Suppressor macrophage treated with lipopolysaccharide for 1 hour (primary cell): ENCODE measurements at places on chromosomes 2 and 18.

- peak; percentile 86 for DNase-seq
Measured at GRCh38 chr2:29480426-29480825, 365.2 kb downstream of the CLIP4 start.

DNA sequence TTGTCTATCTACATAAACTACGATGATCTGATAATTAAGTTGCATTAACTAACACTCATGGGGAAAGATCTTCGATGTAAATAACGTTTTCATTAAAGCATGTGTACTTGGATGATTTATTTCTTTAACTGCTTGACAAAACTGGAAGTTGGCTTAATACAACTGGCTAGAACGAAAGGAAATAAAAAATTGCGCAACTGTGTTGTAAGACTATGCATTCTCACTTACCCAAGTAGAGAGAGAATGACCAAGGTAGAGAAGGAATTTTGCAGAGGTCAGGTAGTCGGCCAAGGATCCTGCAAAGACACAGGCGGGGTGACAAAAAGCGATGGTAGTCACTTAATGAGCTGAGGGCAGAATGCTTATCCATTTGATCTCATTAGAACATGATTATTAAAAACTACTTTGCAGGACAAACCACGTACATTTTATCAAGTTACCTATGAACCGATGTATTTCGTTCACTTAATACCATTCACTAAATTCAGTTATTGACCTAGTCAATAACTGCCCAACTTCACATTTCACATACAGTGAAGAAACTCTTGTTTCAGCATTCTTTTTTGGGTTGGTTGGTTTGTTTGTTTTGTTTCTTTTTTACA, 900 bp downstream of the SLC40A1 start:
- DNase-seq, result peak; percentile 85

DNA sequence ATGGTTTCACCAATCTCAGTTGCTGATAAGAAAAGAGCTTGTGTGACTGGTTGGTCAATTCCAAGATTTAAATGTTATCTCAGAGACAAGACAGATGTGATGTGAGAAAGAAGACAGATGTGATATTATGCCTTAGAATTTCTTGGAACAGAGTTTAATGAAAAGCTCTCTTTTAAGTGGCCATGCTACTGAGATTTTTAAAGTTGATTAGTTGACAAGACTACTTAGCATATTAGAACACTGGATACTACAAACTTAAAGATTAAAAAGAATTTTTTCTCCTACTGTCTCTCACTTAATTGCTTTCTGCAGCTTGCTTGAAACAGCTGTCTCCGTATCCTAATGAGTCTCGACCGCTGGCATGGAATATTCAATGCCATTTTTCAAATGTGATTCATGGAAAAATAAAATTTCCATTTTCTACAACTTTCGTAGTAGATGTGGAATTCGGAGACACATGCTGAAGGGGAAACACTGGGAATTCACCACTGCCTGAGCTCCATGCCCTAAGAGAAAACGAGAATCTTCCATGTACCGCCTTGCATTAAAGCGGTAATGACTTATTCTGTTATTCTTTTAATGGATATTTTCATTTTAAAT, 634.2 kb upstream of the SETBP1 start:
- DNase-seq, result no peak

GRCh38 chr2:205998583-205998982, 87.4 kb downstream of the INO80D start:
- DNase-seq, result peak; percentile 46

DNA sequence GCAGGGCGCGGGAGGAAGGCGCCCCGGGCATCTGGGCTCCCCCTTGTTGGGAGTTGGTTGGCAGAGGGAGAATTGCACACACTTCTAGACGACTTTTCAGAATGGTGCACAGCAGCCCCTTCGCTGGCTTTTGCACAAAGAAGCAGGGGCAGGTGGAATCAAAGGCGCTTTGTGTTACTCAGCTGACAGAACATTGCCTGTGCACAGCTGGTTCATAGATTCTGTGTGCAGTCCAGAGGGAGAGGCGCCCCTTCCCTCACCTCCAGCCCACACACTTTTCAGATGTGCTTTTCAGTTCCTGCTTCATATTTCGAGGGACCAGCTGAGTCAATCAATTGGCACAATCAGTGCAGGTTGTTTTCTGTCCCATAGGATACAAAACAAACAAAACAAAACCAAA, 348.4 kb upstream of the RAB12 start:
- no peak for DNase-seq
